ENCODE measurements at places on chromosomes 7 and 10.
A peak's percentile ranks its signal among the peaks of the same experiment; 100 is the strongest.

DNA sequence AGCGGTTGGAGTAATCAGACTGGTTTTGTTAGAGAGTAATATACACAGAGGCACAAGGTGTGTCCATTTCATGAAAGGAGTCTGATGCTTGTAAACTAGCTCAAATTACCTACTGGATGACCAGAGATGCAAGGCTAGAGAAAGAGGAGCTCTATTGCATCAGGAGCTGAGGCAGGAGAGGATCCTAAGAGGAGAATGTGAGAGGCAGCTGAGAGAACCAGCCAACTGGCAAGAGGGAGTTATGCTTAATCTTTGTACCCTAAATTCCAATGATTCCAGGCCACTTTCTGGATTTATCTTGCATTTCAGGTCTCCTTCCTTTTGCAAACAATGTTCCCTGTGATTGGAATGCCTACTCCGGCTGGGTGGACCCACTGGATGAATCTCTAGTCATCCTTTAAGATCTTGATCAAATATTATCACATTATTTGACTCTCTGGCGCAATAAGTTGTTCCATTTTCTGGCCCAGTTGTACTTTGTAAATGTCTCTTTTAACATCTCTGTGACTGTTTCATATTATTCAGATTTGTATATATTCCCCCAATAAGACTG is 57.5 kb upstream of the PTPN12 start:
- no peak for DNase-seq

DNA sequence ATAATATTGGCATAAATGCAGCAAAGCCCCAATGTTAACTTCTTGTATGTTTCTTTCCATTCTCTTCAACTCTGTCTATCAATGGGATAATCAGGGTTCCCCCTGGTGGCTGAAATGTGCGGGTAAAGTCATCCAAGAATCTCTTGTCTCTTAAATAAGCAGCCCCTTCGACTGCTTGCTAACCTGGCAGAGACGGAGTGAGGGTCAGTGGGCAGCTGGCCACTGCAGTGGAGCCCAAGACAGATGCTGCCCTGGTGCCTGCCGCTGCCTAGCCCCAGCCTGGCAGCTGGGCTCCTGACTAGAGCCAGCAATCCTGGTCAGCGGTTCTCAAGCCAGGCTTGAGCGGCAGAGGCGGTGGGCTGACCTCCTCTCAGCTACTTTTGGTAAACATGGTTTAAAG is 248.9 kb downstream of the COBL start:
- peak; percentile 9 for DNase-seq

DNA sequence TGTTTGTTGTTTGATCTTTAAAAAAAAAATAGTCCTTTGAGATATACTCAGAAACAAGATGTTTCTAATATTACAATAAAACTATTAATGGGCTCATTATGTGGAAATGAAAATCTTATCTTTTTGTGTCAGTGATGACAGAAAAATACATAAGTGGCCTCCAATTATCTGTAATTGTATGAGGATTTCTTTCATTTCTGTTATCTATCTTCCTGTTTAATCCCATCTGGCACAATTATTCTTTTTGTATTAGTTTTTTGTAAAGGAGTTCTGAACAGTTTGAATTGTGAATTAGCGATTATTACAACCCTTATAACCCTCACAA is 270.8 kb downstream of the BBS9 start:
- no peak for DNase-seq

DNA sequence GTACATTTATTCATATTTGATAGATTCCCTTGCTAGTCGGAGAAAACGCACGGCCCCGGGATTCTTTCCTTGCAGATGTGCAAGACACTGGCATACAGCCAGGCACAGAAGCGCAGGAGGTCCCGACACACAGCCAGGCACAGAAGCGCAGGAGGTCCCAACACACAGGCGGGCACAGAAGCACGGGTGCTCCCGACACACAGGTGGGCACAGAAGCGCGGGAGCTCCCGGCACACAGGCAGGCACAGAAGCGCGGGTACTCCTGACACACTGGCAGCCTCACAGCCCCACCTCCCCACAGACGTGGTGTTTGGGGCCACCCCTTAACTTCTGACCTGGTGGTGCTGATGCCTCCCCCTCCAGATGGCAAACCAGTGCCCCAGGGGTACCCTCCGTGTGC is 237.3 kb downstream of the ZMYND11 start:
- DNase-seq: no peak

DNA sequence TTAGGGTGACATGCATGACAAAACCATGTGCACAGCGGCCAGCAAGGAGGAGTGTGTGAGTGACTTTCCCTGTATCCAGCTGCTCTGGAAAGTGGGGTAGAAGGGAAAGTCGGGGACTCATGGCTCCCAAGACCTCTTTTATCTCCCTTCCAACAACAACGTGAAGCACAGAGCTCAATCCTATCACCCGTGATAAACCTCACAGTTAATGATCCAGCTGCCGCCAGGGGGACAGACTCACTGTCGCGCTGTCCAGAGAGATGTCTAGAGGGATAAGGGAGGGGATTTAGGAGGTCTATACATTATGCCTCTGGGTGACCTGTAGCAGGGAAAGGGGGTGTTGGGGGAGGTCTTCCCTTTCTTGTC is 84.0 kb upstream of the SMNDC1 start:
- no peak for DNase-seq

DNA sequence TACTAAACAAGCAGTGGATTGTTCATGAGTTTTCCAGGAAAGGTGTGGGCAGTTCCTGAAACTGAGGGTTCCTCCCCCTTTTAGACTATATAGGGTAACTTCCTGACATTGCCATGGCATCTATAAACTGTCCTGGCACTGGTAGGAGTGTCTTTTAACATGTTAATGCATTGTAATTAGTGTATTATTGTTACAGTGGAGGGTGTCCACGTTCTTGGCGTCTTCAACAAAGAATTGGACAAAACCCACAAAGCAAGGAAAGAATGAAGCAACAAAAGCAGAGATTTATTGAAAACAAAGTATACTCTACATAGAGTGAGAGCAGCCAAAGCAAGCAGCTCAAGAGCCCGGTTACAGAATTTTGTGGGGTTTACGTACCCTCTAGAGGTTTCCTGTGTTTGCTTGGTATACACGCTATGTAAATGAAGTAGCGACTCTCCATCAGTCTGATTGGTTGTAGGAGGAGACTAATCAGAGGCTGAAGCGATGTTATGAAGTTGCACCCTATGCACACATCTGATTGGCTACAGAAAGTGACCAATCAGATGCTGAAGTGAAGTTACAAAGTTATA is 175.2 kb downstream of the NSUN6 start:
- no peak for DNase-seq

DNA sequence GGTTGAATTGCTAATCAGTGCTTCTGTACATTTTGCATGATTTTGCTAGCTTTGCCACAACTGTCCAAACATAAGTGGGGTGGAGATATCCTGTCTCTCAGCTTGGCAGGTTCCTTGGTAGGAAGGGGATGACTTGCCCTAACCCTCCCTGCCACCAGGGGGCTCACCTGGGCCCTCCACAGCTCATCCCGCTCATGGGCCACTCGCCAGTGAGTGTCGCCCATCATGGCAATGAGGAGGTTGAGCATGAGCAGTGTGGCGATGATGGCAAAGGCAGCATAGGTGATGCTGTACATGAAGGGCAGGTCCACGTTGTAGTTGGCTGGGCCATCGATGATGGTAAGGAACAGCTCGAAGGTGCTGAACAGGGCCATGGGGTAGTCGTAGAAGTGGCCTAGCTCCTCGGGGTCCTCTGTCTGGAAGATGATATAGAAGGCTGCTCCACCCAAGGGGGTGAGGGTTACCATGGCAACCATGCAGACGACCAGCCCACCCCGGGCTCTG is 12.2 kb downstream of the TRPV6 start:
- no peak for DNase-seq

DNA sequence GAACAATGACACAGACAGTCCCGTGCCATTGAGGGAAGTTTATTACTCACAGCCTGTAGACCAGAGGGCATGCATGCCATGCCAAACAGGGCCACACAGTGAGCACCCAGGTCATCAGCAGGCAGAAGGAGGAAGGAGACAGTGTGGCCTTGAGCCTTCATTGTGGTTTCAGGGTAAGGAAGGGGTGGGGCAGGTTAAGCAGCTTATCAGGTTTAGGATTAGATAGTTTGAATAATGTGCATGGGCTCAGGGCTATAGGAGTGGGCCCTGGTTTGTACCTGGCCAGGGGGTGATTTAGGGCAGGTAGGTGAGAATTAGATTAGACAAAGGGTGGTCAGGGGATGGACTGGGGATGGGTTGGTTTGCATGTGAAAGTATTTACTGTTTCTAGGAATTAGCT is 67.9 kb downstream of the ADCY1 start:
- no peak for DNase-seq

GRCh38 chr7:17863095-17863808 is 77.0 kb downstream of the SNX13 start:
- DNase-seq: no peak

DNA sequence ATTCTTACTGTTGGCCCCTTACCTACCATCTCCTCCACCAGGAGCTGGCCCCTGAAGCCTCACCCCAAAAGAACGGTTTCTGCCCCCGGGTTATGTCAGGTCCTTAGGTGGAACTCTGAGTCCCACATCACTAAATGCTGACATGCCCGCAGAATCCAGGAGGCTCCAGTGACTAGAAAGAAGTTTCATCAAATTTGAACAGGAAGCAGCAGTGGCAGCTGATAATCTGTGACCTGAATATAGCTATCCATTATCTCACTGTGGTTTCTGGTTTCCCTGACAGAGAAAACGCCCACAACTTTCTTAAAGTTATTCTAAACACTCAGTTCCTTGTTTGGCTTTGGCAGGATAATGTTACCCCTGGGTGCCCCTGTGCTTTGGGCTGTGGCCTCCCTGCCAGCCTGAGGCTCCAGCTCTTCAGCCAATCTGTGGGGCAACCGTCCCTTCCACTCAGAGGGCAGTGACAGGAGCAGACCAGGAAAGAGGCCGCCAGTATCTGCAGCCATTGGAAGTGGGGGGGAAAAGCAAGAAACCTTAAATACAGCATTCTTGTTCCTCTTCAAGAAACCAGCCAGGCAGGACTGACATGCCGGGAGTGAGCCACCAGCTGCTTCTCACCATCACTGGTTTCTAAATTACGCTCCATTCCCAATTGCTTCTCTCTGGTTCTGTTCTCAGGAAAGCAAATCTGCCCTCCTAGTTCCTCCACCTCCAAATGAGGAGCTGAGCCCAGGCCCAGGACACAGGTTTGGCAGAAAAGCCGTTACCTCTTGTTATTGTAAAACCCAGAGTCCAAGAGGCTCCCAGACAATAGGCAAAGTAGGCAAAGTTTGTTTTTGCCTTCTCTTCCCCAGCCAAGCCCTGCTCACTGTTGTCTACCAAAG is 41.2 kb upstream of the VCL start:
- DNase-seq: no peak

GRCh38 chr10:133445268-133445732 is 8.4 kb upstream of the SCART1 start:
- no peak for DNase-seq

DNA sequence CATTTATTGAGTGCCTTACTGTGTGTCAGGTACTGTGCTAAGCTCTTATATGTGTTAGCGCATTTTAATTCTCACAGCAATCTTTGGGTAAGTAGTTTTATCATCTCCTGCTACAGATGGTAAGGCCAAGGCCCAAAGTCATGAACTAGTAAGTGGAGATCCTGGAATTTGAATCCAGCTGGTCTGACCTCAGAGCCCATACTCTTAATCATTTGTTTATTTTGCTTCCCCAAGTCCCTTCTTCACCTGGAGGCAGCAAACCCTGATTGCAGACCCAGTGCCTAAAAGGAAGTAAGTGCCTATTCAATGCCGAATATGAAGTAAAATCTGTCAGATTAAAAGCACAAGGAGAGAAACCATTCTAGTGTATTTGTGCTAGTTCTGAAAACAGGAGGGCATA is 182.9 kb upstream of the TCF7L2 start:
- no peak for DNase-seq

DNA sequence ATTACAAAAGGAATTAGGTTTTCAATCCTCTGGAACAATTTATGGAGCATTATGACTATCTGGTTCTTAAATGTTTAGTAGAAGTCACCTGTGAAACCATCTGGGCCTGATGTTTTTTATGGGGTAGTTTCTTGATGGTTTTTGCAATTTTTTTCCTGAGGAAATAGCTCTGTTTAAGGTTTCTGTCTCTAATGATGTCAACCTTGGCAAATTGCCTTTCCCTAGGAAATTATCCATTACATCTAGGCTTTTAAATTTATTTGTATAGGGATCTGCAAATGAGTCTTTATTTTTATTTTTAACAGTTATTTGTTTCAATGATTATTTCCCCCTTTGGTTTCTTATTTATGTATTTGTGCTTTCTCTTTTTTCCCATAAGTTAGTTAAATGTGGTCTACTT is 222.8 kb downstream of the GALNT17 start:
- no peak for DNase-seq

DNA sequence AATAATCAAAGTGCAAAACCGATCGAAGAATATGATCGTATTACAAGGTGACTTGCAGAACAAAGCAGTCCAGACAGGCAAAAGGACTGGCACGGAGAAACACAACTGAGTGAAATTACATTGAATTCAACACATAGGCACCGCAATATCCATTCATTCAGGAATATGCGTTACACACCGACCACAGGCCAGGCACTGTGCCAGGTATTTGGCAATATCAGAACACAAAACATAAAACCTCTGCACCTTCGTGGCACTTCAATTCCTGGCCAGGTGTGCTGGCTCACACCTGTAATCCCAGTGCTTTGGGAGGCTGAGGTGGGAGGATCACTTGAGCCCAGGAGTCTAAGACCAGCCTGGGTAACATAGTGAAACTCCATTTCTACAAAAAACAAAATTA is 187.9 kb downstream of the DIP2C start:
- no peak for DNase-seq

GRCh38 chr10:96074776-96075175 is 31.4 kb downstream of the CCNJ start:
- DNase-seq: no peak

GRCh38 chr10:29438271-29438670 is 149.4 kb downstream of the LYZL1 start:
- DNase-seq: no peak

- DNase-seq: no peak
Measured at GRCh38 chr7:91660734-91661356, 219.7 kb downstream of the MTERF1 start.

- no peak for DNase-seq
Measured at GRCh38 chr10:11871466-11871865, 48.3 kb downstream of the PROSER2 start.

- no peak for DNase-seq
Measured at GRCh38 chr10:59387951-59388670, 25.8 kb upstream of the FAM13C start.

GRCh38 chr7:30683816-30684215 is 1.6 kb upstream of the CRHR2 start:
- DNase-seq: no peak

DNA sequence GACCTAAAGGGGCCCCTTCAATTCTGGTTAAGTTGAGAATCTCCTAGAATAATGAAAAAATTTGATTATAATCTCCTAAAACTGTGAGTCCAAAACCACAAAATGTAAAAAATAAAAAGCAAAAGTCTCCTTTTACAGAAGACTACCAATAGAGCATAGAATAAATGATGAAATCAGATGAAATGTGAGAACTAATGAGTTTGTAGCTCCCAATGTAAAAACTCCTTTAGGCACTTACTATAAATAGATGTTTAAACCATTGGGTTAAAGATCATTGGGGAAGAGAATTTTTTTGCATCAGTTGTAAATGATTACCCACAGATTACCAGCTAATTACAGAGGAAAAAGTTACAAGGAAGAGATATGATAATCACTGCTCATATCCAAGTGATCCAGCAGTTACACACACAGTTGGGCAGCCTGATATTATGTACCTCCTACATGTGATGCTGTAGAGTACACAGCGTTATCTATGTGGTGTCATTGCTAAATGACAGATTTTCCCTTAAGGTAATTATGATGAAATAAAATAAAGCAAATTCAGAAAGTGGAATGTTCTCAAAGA is 282.7 kb upstream of the SEMA3D start:
- DNase-seq: no peak

Data from stimulated activated CD8-positive, alpha-beta memory T cell treated with anti-CD3 and anti-CD28 coated beads, Interleukin-7, amount 100 ng/mL, for 24 hours (primary cell).